ENCODE measurements at places on chromosomes 13 and 19.

GRCh38 chr19:4488496-4488895 lies 16.4 kb downstream of the HDGFL2 start:
- no peak for DNase-seq

DNA sequence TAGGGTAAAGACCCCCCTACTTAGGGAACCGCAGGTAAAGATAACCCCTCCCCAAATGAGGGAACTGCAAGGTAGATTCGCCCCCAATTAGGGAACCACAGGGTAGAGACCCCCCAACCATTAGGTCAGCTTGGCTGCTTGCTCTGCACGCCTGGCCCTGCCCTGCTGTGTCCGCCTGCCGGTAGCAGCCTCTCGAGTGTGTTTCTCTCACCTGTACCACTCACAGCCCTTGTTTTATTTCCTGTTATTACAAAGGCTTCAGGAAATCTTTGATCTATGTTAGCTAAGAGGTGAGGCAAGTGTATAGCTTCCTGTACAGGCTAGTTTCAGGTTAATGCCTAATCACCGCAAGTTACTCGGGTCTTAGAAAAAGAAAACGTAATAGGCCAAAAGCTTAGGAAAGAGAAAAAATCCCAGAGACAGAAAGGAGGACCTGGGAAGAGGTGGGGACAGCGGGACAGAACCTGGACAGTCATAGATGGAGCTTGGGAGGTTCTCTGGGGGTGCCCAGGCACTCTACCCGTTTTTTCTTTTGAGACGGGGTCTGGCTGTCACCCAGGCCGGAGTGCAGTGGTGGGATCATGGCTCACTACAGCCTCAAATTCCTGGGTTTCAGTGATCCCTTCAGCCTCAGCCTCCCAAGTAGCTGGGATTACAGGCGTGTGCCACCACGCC lies 23.1 kb upstream of the EIF3G start:
- DNase-seq: peak; percentile 36

DNA sequence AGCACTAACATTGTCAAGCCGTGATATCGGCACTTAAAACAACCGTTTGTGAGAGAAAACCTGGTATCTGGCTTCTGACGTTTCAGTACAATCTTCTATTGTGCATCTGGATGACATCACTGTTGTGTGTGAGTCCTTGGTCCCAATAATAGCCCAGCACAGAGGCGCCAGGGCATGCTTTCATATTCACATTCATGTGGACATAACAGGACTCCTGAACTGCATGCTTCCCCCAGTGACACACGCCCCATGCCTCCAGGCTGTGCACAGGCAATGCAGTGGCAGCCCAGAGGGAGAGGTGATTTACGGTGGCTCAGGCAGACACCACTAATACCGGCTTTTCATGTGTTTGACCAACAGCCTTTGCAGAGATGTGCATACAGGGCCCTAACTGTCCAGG lies 58.1 kb downstream of the MRPL57 start:
- DNase-seq: no peak

DNA sequence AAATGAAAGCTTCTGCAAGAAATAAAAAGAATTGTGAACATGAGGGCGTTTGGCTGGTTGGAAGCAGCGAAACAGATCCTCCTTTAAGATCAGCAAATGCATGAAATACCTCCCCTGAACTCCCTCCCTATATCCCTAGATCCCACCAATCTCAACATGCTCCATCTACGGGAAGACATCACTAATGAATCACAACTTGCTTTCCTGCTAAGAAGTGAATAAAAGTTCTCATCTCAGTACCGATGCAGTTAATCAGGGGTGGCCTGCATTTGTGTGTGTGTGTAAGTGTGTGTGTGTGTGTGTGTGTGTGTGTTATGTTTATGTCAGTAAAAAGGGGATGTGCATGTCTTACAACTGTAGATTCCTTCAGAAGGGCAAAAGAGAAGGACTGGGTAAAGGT lies 238.7 kb downstream of the LIG4 start:
- DNase-seq: no peak

DNA sequence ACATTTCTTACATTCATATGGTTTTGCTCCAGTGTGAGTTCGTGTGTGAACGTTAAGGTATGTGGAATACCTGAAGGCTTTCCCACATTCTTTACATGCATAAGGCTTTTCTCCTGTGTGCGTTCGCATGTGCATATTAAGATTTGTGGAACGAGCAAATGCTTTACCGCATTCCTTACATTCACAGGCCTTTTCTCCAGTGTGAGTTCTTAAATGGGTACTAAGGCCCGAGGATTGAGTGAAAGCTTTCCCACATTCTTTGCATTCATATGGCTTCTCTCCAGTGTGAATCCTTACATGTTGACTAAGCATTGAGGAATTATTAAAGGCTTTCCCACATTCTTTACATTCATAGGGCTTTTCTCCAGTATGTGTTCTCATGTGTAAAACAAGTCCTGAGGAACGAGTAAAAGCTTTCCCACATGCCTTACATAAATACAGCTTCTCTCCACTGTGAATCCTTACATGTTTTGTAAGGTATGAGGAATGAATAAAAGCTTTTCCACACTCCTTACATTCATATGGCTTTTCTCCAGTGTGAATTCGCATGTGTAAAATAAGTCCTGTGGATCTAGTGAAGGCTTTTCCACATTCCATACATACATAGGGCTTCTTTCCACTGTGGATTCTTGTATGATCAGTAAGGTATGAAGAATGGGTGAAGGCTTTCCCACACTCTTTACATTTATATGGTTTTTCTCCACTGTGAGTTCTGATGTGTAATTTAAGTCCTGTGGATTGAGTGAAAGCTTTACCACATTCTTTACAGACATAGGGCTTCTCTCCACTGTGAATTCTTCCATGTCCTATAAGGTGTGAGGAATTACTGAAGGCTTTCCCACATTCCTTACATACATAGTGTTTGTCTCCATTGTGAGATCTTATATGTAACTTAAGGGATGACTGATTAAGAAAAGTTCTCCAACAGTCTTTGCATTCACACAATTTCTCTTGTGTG lies 10.7 kb downstream of the ZNF846 start:
- no peak for DNase-seq

Data from effector memory CD4-positive, alpha-beta T cell (primary cell).